NCI-H345 (cell line): ENCODE measurements at places on chromosomes 13 and 19.
A peak's percentile ranks its signal among the peaks of the same experiment; 100 is the strongest.

GRCh38 chr19:3135961-3136683 lies at the start of gene GNA15:
Gene GNA15, plus strand, starts transcription at chr19:3136033. Its CDS starts 418 bp downstream, at chr19:3136451.
- DNase-seq = no peak

GRCh38 chr19:17861542-17862402 lies 2.1 kb downstream of the RPL18A start:
- no peak for DNase-seq

- no peak for DNase-seq
These were observed 97.6 kb upstream of the SLITRK6 start for GRCh38 chr13:85896516-85897450.

GRCh38 chr19:46692918-46693722 lies 23.8 kb downstream of the PRKD2 start:
- DNase-seq = no peak

DNA sequence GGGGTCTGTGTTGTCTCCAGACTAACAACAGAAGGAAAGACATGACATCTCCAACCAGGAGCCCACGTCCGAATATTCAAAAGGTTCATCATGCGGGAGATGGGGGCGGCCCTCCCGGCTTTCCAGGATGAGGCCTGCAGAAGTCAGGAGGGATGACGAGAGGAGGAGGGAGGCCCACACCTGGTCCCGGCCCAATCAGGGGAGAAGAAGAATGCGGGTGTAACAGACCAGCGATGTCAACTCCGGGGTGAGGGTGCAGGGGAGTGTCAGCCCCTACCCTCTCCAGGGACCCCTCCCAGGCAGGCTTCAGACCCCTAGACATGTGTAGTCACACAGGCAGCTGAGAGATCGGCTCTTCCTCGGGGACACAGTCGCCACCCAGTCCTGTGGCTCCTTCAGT lies 275.3 kb upstream of the ZNF507 start:
- no peak for DNase-seq

GRCh38 chr13:39578821-39579291 lies 24.1 kb downstream of the LHFPL6 start:
- peak; percentile 16 for DNase-seq

DNA sequence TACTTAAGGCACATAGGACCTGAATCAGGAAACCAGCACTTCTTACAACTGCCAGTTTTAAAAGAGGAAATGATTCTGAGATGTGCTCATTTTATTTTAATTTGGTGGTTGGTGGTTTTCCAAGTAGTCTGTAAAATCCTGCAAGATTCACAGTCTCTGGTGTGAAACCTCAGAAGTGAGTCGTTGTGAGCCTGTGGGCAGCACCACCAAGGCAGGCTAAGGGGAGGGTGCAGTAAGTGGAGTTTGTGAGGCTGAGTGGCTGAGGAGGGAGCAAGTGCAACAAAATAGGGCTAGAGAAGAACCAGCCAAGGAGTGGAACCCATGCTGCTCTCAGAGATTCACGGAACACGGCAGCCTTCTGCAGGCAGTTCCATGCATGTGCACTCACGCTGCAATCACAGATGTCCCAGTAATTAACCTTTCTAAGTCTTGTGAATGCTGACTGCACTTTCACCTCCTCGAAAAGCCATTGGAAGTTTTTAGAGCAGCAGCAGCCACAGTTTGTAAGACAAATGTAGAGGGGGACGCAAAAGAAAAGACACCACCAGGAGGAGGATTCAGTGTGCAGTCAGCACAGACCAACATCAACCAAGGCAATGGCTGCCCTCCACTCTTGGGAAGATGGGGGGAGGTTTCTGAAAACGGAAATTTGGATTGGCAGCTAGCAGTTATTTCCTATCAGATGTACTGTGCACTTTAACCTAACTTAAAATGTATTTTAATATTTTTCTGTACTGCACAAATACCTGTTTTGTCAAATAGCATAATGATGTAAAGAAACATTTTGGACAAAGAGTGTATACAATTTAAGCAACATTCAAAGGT lies 44.9 kb downstream of the ESD start:
- no peak for DNase-seq

GRCh38 chr13:70171151-70171550 lies 62.9 kb upstream of the KLHL1 start:
- DNase-seq = no peak

DNA sequence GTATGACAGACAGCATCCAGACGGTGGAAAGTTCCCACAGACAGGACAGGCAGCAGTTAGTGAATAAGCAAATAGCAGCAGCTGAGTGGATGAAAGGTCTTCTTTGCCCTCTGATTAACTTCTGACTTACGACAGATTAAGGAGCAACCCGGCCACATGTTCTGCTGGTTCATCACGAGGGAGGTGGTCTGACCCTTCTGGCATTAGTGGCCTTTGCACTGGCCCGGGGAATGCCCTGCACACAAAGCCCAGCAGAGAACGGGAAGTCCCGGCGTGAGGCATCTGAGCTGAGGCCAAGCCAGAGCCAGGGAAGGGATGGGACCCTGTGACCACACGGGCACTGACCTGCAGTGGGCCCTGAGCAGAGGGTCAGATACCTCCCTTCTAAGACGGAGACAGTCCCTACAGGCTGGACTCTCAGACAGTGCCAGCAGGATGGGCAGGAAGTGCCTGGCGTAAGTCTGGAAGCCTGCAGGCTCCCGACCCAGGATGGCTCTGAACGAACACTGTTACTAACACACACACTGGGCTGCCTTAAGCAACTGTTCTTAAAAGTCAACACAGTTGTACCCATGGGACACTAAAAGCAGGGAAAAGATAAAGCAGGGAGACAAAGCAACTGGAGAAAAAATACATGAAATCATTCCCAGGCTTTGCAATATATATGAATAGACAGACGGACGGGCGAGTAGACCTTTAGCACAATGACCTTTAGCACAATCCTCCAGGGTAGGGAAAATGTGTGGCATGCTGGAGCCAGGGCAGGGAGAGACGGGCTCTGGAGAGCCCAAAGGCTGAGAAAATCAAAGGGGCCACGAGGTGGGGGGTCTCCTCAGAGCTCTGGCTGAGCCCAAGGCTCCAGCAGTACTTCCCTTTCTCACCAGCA lies 6.3 kb downstream of the C19orf12 start:
- DNase-seq = no peak

- no peak for DNase-seq
These were observed 160.1 kb downstream of the KDM4B start for GRCh38 chr19:5128936-5129389.

DNA sequence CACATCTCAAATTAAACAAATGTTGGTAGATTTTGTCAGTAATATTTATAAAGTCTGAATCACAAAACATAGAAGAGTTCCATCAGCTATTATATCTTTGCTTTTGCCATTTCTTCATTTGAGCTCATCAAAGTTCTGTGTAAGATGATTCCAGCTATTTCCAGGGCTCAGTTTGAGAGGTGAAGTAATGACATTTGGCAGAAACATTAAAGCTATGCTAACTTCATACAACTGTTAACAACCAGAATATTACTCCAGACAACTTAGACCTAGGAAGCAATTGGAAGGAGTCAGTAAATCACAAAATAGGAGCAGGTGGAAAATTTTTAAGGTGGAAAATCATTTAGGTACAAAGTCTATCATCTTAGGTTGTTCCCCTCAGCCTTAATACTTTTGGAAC lies 76.2 kb upstream of the CSNK1A1L start:
- DNase-seq = no peak

DNA sequence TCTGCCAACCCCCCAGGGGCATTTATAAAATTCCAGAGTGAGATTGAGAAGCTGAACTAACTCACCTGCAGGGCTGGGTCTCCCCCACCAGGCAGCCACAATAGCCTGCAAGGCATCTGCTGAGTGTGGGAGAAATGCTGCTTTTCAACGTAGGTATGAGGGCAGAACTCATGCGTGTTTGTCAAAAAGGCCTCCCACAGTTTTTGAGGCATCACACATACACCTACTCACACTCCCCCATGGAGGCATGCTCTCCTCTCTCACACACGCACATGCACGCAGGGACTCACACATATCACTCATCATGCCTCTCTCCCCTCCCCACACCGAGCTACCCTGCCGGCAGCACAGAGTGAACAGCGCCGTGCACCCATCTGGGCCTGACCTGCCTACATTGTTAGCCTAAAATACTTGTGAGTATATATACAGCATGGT lies 390.5 kb downstream of the FGF9 start:
- DNase-seq = peak; percentile 35

GRCh38 chr19:1356508-1356865 lies 27.2 kb upstream of the NDUFS7 start:
- no peak for DNase-seq

DNA sequence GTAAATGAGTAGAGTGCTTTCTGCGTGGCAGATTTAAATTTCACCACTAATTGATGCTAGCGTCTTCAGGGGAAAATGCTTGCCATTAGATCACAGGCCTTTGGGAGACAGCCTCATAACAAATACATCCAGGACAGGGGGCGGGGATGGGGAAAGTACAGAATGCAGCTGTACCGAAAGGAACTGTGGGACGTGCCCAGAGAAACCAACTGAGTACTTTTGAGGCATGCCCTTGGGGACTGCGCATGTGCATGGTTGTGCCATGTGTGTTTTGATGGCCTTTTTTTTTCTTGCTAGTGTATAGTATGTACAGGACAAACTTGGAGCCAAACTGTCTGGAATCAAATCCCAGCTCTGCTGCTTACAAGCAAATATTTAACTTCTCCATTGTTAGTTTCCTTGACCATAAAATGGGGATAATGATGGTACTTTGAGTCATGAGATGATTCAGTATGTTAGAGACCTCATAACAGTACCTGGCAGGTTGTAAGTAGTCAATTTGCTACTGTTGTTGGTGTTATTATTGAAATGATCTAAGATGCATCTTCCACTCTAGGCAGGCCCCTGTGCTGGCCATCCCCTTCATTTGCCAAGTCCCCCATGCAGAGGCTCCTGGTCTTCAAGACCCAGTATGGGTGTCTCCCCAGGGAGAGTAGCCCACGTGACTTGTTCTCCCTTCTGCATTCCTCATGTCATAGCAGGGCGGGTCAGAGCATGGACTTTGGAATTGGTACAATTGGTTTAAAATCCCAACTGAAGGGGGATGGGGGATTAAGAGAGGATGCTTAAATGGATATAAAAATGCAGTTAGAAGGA lies 68.3 kb upstream of the NPAS1 start:
- DNase-seq = no peak

DNA sequence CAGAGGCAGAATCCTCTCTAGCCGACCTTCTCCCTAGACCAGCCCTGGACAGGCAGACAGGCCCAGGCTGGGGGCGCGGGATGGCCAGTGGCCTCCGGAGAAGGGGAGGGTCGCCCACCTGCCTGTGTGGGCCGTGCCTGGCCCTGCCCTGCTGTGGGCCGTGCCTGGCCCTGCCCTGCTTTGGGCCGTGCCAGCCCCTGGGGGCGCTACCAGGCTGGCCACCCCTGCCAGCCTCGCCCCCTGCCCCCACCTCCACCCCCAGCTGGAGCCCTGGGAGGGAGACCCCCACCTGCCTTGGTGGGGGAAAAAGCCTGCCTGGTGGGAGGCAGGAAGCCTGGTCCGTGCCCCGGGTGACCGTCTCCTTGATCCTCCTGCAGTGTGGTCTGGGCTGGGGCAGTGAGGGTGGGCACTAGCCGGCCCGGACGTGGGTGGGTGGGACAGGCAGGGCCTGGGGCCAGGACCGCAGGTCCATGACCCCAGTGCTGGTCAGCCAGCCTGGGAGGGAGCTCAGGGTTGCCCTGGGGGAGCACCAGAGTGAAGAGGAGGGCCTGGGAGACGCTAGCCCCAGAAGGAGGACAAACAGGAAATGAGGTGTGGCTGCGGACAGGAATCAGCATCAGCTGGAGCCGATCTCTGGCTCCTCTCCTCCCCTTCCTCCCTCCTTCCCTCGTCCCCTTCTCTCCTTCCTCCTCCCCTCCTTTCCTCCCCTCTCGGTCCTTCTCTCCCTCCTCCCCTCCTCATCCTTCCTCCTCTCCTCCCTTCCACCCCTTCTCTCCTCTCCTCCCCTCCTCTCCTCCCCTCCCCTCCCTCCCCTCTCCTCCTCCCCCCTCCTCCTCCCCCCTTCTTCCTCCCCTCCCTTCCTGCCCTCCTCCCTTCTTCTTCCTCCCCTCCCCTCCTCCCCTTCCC lies 5.1 kb upstream of the MKNK2 start:
- no peak for DNase-seq
